ENCODE measurements at places on chromosomes 11 and 22.

- no peak for DNase-seq
Measured at GRCh38 chr11:104254347-104254746, 90.4 kb upstream of the PDGFD start.

DNA sequence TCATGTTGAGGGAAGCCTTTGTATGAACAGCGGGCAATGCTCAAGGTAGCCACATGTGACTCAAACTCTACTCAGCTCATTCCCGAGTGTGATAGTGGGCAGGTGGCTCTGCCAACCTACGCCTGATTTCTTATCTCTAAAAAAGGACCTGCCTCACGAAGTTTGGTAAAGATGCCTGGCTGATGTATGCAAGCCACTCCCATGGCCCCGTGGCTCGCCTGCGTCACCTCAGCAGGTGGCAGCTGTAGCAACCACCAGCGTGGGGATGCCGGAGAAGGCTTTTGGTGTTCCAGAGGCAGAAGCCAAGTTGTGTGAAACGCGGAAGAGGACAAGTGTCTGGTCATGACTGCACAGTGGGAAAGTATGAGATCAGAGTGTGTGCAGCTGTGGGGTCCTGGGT, 5.4 kb downstream of the FADS2 start:
- no peak for DNase-seq

DNA sequence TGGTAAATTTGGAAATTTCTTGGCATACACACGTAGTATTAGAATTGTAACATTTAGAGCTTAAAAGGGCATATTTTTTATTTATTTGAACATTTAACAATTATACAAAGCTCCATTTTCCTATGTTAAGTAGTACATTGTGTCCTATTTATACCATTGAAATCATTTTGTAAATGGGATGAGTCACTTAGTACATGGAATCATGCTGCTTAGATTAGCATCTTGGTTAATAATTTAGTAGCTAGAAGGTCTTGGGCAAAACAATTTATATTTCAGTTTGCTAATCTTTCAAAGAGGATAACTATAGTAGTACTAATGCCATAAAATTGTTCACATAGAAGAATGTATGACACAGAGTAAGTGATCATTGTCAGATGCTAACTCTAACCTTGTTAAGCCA, 450.1 kb upstream of the LUZP2 start:
- no peak for DNase-seq

GRCh38 chr11:106077609-106078455, at the start of gene AASDHPPT:
Gene AASDHPPT (plus strand): TSS chr11:106077662. CDS start chr11:106077711, 49 bp downstream.
- peak; percentile 64 for DNase-seq
